ENCODE measurements at places on chromosomes 1 and 21.

DNA sequence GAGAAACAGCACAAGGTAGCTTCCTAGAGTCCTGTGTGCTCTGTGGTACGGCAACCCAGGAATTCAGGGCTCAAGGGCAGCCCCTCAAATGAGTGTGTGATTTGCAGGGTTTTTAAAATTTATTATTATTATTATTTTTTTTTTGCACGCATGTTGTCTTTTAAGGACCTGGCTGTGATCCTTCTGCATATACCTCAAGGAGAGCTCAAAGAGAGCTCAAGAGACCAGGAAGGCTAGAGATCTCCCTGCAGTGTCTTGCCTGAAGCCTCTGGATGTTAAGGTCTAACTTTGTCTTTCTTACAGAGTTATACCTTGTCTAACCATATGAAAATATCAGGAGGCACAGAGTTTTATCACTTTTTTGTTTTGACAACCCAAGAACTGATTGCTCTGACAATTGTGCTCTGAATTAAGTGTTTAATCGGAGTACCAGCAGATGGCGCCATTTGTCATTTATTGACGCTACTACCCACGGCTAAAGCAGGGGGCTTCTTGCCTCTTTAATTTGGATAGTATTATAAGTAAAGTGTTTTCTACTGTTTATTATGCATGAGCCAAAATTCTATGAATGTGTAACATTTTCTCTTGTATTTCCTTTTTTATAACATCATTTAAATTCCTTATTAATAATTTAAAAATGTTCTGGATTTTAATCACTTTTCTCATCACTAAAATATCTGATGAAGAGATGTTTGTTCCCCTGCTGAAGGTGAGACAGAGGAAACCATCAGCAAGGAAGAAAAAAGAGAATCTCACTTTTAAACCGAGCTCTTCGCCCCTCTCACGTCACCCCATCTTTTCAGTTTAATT, 35.8 kb upstream of the LMO4 start:
- DNase-seq = no peak

- DNase-seq = no peak
These were observed 30.4 kb downstream of the TMEM63A start for GRCh38 chr1:225851805-225852204.

DNA sequence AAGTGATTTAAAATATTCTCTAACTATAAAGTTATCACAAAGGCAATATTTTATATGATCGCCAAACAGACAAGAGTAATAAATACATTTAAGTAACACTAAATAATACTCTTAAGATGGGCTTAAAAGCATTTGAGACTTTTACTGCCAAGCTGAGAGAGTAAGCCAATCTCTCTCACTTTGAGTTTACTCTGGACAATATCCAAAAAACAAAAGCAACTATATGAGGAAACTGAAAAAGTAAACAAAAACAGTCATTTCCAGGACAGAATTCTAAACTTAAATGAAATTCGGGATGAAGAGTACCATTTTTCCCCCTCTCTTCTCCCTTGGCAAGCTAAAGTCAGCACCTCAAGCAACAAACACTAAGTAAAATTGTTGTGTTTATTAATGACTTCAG, 173.2 kb downstream of the COP1 start:
- no peak for DNase-seq

- no peak for DNase-seq
These were observed 80.5 kb upstream of the ETV3 start for GRCh38 chr1:157218671-157219070.

DNA sequence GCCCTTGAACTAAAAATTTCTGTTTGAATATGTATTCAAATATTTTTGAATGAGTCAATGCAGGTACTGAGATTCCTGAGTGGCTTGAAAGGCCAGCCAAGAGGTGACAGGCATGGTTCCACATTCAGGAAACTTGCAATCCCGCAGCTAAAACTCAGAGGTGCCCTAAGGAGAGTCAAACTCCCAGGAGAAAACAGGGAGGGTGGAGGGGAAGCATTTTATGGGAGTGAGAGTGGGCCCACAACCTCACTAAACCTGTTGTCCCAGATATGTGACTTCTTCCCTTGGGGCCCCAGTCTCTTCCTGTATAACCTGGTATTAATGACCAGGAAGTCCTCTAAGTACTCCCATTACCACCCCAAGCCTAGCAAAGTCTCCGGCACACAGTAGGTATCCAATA, 189.6 kb downstream of the PLPP3 start:
- DNase-seq = no peak

GRCh38 chr1:235649368-235650163, at the start of gene GNG4:
TSS of gene GNG4 (minus strand) at chr1:235649784. CDS start at chr1:235583838, 65,946 bp downstream.
- no peak for DNase-seq

- no peak for DNase-seq
These were observed 86.1 kb upstream of the CD53 start for GRCh38 chr1:110786802-110787327.

DNA sequence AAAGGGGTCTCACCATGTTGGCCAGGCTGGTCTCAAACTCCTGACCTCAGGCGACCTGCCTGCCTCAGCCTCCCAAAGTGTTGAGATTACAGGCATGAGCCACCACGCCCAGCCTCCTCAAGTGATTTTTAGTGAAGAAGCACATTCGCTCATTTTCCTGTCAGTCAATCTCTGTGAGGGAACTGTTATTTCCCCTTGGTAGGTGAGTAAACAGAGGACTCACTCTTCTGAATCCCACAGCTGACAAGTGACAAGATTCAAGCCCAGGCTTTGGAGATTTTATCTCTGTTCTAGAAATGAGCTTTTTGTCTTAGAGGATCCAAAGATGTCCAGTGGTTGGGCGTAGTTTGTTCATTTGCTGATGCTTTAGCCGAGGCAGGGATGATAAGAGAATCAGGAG, 43.9 kb upstream of the TACSTD2 start:
- no peak for DNase-seq

GRCh38 chr1:221672239-221672645, 69.6 kb downstream of the DUSP10 start:
- no peak for DNase-seq

DNA sequence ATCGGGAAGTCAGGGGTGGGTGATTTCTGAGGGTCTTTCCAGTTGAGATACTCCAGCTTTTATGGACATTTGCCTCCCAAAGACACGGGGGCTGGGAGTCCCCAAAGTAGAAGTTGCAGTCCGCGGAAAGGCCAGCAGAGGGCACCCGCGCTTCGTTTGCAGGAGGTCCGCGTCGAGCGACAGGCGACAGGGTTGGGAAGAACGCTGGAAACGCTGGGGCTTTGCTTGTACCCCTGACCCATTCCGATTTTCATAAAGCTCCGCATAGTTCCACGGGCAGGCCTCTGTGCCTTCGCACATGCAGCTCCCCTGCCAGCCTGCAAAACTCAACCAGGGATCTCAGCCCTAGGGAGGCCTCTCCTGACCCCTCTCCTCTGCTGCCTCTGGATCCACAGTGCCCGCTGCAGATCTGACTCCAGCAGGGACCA, 44.2 kb upstream of the LAPTM5 start:
- DNase-seq = peak; percentile 39

GRCh38 chr1:110011527-110012041, 22.8 kb upstream of the STRIP1 start:
- no peak for DNase-seq

GRCh38 chr1:44571712-44572571, 102.3 kb downstream of the TMEM53 start:
- DNase-seq = no peak

- no peak for DNase-seq
These were observed 29.3 kb downstream of the TNNT2 start for GRCh38 chr1:201348211-201348566.

DNA sequence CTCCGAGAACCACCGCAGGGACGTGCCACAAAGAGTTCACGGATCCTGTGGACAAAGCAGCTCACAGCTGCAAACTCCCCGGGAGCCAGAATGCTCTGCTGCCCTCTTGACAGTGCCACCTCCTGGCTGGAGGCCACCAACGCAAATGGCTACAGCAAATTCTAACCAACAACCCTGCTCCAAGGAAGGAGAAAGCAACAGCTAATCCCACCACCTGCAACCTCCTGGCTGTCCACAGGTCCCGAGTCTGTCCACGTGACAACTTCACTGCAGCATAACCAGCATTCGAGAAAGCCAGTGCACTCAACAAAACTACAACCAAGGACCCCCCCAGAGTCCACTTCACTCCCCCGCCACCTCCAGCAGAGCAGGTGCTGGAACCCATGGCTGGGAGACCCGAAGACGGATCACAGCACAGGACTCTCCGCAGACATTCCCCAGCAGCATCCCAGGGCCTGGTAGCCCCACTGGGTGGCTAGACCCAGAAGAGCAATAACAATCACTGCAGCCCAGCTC, 17.3 kb downstream of the POFUT2 start:
- DNase-seq = no peak

- DNase-seq = no peak
These were observed 158.5 kb downstream of the FOXD2 start for GRCh38 chr1:47596328-47596727.

DNA sequence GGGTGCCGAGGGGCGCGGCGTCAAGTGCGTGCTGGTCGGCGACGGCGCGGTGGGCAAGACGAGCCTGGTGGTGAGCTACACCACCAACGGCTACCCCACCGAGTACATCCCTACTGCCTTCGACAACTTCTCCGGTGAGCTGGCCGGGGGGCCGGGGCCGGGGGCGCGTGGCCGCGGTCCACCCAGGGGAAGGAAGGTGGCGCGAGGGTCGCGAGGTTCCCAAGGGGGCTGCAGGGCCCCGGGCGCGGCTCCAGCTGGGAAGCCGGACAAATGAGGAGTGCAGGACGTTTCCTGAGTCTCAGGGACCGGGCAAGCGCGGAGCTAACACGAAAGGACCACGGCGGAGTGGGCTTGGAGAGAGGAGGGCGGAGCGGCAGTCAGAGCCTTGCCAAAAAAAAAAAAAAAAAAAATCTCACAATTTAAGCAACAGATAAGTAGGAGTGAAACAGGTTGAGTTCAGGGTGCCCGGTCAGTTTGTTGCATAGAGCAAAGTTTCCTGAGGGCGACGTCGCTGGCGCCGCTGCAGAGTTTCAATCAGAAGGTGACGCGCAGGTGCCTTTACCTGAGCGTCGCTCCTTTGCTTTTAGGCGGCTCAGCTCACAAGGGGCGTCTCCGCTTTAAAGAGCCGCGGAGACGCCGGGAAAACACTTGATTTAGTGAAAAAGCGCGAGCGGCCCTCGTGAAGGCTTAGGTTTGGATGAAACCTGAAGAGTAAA, 750 bp downstream of the RHOU start:
- no peak for DNase-seq
